ENCODE measurements at places on chromosomes 3 and 15. TPM values are rescaled to one million over a fixed set of nuclear protein-coding genes. Genes with fewer than 3 reads are reported as not detected.

- DNase-seq: no peak
- no peaks in the 10 kb centered on the region for H3K36me3 ChIP-seq
- no peak overlapping the region for H3K27ac ChIP-seq
- H3K4me3 ChIP-seq: no peak overlapping the region
These were observed 3.1 kb downstream of the PRRT3 start for GRCh38 chr3:9949115-9949514.

C3orf85 gene
- total RNA-seq: not detected

DNA sequence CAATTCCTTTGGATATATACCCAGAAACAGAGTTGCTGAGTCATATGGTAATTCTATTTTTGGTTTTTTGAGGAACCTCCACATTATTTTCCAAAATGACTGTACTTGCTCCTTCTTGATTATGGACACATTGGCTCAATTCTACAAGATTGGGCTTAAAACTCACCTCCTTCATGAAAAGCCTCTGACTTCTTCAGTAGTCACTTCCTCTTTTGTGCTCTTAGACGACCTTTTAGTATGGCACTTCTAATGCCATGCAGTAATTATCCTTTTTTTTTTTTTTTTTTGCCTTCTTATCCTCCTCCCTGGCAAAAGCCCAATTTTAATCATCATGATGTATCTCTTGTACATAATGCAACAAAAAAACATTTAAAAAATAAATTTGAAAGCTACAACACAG is 33.0 kb upstream of the ABHD17C start:
- H3K4me3 ChIP-seq: no peak overlapping the region
- no peak for DNase-seq
- H3K27ac ChIP-seq: no peak overlapping the region
- peaks cover 4% of the 10 kb centered on the region for H3K4me1 ChIP-seq
- no peaks in the 10 kb centered on the region for H3K27me3 ChIP-seq
- H3K36me3 ChIP-seq: no peaks in the 10 kb centered on the region

STRA6 gene
- not detected for total RNA-seq

DNA sequence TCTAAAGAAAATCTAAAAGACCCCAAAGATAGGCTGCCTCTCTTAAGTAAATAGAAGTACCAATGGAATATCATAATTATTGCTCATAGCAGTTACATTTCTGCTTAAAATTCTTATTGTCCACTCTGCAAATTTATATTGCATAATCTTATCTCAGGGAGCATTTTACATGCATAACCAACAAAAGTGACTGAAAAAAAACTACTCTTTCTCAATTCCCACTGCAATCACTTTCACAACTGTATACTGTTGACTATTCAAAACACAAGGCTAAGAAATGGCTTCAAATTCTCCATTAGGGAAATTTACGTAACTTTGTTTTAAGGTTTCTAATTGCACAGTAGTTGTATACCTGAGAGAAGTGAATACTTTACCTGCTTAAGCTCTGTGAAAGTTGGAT is 56.3 kb downstream of the HMG20A start:
- H3K4me3 ChIP-seq: no peak overlapping the region
- DNase-seq: no peak
- H3K4me1 ChIP-seq: peaks cover 32% of the 10 kb centered on the region
- H3K27ac ChIP-seq: no peak overlapping the region
- peaks cover 22% of the 10 kb centered on the region for H3K36me3 ChIP-seq

- no peak overlapping the region for H3K4me3 ChIP-seq
- peaks cover 38% of the 10 kb centered on the region for H3K27me3 ChIP-seq
- no peak overlapping the region for H3K27ac ChIP-seq
- H3K36me3 ChIP-seq: no peaks in the 10 kb centered on the region
- peaks cover 3% of the 10 kb centered on the region for H3K4me1 ChIP-seq
These were observed 6.3 kb upstream of the EOMES start for GRCh38 chr3:27728195-27729087.

DNA sequence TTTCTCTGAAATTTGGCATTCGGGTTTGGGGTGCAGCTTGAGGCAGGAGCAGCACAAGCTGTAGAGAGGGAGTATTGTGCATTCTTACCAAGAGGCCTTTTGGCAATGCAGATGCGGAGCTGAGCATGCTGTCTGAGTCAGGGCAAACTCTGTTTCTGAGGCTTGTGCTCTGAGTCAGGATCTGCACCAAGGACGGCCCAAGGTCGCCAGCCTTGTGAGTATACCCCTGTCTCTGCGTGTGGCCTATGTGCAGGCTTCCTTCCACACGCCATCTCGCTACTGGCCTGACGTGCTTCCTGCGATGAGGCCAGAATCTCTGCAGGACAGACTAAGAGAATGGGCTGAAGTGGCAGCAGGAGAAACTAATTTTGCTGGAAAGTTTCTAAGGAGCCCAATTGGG is 83.8 kb upstream of the ROPN1 start:
- H3K27me3 ChIP-seq: no peaks in the 10 kb centered on the region
- no peak for DNase-seq
- no peaks in the 10 kb centered on the region for H3K36me3 ChIP-seq
- no peak overlapping the region for H3K27ac ChIP-seq

GRCh38 chr15:84604826-84605553 is 4.2 kb downstream of the ZSCAN2 start:
- no peak overlapping the region for H3K27ac ChIP-seq
- no peak overlapping the region for H3K4me3 ChIP-seq
- peaks cover 8% of the 10 kb centered on the region for H3K4me1 ChIP-seq
- H3K36me3 ChIP-seq: peaks cover 6% of the 10 kb centered on the region
- H3K27me3 ChIP-seq: no peaks in the 10 kb centered on the region

ADGRG7 gene
- not detected for total RNA-seq

PIERCE2 gene
- 5.7 TPM for total RNA-seq

CLDN1 gene
- 5.1 TPM for total RNA-seq

DNA sequence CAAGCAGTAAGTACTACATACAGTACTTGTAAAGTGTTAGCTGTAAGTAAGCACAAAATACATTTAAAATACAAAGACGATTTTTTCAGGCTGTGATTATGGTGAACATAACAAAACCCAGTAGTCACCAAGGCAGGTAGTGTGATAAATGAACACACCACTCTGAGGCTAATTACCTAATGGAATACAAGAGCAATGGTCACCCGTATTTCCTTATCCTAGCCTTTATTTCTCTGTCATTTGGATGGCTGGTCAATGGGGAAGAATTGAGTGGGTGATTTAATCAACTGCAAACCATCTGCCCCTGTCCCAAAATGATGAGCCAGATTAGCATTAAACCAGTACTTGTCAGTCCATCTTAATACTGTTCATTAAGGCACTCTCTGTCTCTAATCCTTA is 89.2 kb upstream of the CGNL1 start:
- H3K27ac ChIP-seq: no peak overlapping the region
- H3K4me1 ChIP-seq: peaks cover 8% of the 10 kb centered on the region
- DNase-seq: no peak

DNA sequence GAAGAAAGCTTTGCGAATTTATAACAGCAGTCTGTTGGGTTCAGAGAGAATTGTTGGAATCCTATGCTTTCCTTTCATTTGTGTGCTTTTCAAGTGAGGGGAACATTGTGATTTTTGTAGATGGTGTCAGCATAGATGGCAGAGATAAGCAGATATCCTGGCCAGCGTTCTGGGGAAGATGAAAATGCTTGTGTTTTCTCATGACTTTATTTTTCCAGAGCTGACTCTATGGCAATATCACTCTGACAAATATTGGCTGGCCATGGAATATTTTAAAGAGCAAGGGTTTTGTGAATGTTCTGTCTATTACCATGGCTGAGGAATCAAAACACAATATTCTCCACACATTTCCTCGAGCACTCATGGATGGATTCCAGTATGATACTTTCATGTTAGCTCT is 108.8 kb downstream of the MITF start:
- H3K36me3 ChIP-seq: no peaks in the 10 kb centered on the region
- H3K4me3 ChIP-seq: no peak overlapping the region
- H3K27ac ChIP-seq: no peak overlapping the region
- peaks cover 7% of the 10 kb centered on the region for H3K4me1 ChIP-seq

KLF15 gene
- 49.2 TPM for total RNA-seq

CCDC80 gene
- total RNA-seq: 74.3 TPM

GRCh38 chr15:65020419-65020818 is 9.0 kb downstream of the MTFMT start:
- peaks cover 4% of the 10 kb centered on the region for H3K36me3 ChIP-seq
- H3K4me1 ChIP-seq: no peaks in the 10 kb centered on the region
- DNase-seq: no peak
- no peak overlapping the region for H3K27ac ChIP-seq
- H3K4me3 ChIP-seq: no peak overlapping the region
- H3K27me3 ChIP-seq: no peaks in the 10 kb centered on the region

GRCh38 chr3:101261506-101261905 is 58.9 kb downstream of the IMPG2 start:
- no peaks in the 10 kb centered on the region for H3K4me1 ChIP-seq
- DNase-seq: no peak
- no peak overlapping the region for H3K4me3 ChIP-seq
- no peaks in the 10 kb centered on the region for H3K36me3 ChIP-seq
- no peaks in the 10 kb centered on the region for H3K27me3 ChIP-seq

DNA sequence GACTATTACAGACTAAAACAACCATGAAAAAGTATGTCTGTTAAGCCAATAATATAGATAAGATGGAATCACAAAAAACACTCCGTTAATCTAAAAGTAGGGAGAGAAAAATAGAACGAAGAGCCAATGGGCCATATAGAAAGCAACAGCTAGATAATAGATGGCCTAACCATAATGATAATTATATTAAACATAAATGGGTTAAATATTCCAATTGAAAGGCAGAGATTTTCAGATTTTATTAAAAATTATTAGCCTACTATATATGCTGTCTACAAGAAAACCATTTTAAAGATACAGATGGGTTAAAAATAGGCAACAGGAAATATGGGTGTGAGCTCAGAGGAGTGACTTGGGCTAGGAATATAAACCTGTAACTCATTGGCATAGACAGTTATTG is 76.3 kb downstream of the ATP8B4 start:
- H3K4me3 ChIP-seq: no peak overlapping the region
- no peaks in the 10 kb centered on the region for H3K4me1 ChIP-seq
- no peak for DNase-seq
- H3K27ac ChIP-seq: no peak overlapping the region
- no peaks in the 10 kb centered on the region for H3K27me3 ChIP-seq

- H3K4me3 ChIP-seq: no peak overlapping the region
- no peak overlapping the region for H3K27ac ChIP-seq
- H3K36me3 ChIP-seq: peaks cover 33% of the 10 kb centered on the region
- H3K4me1 ChIP-seq: no peaks in the 10 kb centered on the region
- DNase-seq: no peak
These were observed 100.8 kb upstream of the NEDD4 start for GRCh38 chr15:56094171-56094570.

DAZL gene
- total RNA-seq: not detected

CGNL1 gene
- total RNA-seq: 56.8 TPM

ACAN gene
- total RNA-seq: 0.13 TPM

GRCh38 chr3:127486321-127486944 is 104.1 kb downstream of the TPRA1 start:
- no peak overlapping the region for H3K4me3 ChIP-seq
- H3K4me1 ChIP-seq: no peaks in the 10 kb centered on the region
- H3K27me3 ChIP-seq: no peaks in the 10 kb centered on the region
- DNase-seq: no peak
- H3K36me3 ChIP-seq: no peaks in the 10 kb centered on the region

MNS1 gene
- 0.78 TPM for total RNA-seq

EIF3J gene
- total RNA-seq: 40.0 TPM

GRCh38 chr3:143283432-143284128 is 164.0 kb downstream of the CHST2 start:
- no peak overlapping the region for H3K4me3 ChIP-seq
- H3K27me3 ChIP-seq: no peaks in the 10 kb centered on the region
- H3K4me1 ChIP-seq: peaks cover 5% of the 10 kb centered on the region
- no peak overlapping the region for H3K27ac ChIP-seq
- H3K36me3 ChIP-seq: no peaks in the 10 kb centered on the region

- no peaks in the 10 kb centered on the region for H3K36me3 ChIP-seq
- no peak overlapping the region for H3K27ac ChIP-seq
- no peak overlapping the region for H3K4me3 ChIP-seq
- DNase-seq: no peak
These were observed 13.5 kb upstream of the GABRR3 start for GRCh38 chr3:98048586-98048985.

GRCh38 chr3:51585197-51585596 is 46.7 kb downstream of the RAD54L2 start:
- no peak overlapping the region for H3K27ac ChIP-seq
- peaks cover 20% of the 10 kb centered on the region for H3K4me1 ChIP-seq
- H3K4me3 ChIP-seq: no peak overlapping the region
- no peaks in the 10 kb centered on the region for H3K36me3 ChIP-seq

DNA sequence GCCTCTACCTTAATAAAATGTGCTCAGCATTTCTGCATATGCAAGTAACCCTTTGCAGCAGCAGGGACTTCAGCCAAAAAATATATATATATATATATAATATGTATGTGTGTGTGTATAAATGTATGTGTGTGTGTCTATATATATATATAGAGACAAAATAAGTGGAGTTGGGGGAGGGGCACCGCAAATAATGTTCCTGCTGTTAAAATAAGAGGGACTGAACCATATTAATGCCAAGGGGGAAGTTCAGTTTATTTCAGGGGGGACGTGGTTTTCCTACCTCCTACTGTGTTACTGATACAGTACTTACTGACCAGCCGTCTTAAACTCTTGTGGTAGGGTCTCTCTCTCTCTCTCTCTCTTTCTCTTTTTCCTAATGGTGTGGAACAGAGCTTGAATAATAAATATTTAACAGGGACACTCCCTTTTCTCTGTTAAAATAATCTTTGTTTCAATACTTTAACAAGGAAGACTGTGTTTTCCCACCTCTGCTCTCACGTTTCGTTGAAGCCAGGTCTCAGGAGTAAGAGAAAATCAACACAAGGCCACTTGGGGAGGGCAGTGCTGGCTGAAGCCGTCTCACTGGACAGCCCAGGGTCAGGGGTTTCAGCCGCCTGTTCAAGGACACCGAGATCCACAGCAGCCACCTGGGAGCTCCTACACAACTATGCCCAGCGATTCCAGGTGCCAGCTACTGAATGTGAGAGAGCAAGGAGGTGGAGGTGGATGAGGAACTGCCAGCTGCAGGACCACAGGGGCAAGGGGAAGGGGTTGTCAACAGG is 42.8 kb upstream of the ADAMTSL3 start:
- no peak overlapping the region for H3K4me3 ChIP-seq
- no peak for DNase-seq
- no peaks in the 10 kb centered on the region for H3K36me3 ChIP-seq
- no peak overlapping the region for H3K27ac ChIP-seq

CYP8B1 gene
- total RNA-seq: not detected
